ENCODE measurements at places on chromosomes 6 and 20.

DNA sequence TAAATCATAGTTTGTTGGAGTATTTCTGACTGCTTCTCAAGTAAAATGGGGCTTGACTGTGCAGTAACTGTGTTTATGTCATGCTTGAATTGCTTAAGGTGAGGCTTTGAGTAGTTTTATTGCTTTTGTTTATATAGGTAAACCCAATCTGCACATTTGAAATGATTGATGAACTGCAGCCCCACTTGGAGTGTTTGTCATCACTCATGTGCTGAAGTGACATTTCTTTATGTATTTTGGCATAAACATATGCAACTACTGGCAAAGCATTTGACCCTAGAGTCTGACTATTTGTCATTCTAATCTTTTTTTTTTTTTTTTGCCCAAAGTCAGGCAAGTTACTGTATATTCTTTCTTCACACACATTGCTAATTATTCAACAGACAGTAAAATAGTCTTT is 491.4 kb upstream of the POU3F2 start:
- DNase-seq, result no peak

DNA sequence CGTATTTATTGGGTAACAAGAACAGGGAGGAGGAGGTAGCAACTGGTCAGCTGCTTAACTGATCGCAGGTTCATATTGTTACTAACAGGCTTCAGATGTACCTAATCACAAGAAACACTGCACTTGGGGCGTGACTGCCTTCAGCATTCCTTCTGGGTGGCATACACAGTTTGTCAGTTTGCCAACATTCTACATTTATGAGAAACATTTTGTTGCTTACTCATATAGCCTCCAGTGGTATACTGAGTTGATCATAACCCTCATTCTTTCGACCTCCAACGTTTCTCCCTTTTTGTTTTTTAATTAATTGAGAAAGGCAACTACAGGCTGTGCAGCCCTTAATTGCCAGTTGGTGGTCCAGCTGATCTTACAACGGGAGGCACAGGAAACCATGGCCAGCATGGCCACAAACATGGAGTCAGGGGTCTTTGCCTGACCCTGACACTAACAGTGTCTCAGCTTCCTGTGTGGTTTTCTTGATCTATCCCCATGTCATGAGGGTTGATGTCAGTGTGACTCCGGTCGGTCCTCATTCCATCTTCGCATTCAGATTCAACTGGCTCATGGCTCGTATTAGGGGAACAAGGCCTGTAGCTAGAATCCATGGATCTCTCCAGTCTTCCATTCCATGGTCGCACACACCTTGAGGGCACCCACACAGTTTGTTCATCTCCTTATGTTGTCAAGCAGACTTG is 9.4 kb downstream of the EPB41L2 start:
- DNase-seq, result no peak

DNA sequence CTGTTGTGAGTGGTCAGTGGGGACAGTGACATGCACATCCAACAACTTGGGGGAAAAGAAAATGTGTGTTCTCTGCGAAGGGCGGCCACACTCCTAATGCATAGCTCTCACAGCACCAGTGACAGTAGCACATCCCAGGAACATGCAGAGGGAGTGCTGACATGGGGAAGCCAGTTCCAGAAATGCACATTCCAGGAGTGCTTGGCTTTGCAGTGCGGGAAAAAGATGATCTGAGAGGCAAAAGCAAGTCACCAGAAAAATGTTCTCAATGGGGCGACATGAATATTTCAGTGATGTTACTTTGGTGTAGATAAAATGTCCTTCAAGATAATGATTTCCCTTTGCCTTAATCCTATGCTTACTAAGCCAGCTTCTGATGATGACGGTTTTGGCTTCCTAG is 42.9 kb upstream of the PDE10A start:
- DNase-seq, result no peak

DNA sequence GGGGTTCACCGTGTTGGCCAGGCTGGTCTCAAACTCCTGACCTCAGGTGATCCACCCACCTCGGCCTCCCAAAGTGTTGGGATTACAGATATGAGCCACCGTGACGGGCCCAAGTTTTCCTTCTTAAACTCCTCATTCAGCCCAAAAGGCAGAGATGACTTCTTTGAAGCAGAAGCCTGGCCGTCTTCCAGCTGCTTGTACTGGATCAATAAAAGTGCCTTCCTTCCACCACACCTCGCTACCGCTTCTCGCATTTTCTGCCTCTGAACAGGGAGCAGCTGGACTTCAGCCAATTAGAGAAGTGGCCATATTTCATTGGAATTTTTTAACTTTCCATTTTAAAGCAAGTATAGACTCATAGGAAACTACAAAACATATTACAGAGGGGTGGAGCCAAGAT is 241.1 kb downstream of the PREX1 start:
- DNase-seq, result no peak

DNA sequence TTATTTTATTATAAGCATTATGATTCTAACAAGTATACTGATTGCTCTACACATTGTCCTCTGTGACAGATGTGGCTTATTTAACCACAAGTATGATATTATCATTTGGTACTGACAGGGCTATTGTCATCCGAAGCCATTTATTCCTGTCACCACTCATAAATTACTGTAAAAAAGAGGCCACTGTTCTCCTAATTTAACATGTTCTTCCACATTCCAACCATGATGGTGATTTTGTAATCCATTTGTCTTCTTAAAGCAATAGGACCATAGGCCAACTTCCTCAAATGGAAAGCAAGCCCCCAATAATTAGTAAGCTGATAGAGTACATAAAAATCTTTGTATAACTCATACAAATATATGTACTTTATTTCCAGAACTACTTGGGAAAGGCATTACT is 50.6 kb downstream of the FUT9 start:
- no peak for DNase-seq
